ENCODE measurements at places on chromosomes 4 and X. TPM values are rescaled to one million over a fixed set of nuclear protein-coding genes. Genes with fewer than 3 reads are reported as not detected.

Gene HSFX4
- not detected for total RNA-seq

Gene DCAF4L1
- 0.09 TPM for total RNA-seq

Gene TCP11X2
- not detected for total RNA-seq

Gene TMA16
- total RNA-seq: 24.6 TPM
